ENCODE measurements at places on chromosomes 4 and X.

- no peak for DNase-seq
These were observed 106.5 kb downstream of the EFNB1 start for GRCh38 chrX:68935362-68935761.

GRCh38 chr4:168509786-168510185, 12.9 kb downstream of the PALLD start:
- DNase-seq, result peak; percentile 40

GRCh38 chr4:75639124-75639695, 8.9 kb upstream of the CDKL2 start:
- DNase-seq, result no peak

DNA sequence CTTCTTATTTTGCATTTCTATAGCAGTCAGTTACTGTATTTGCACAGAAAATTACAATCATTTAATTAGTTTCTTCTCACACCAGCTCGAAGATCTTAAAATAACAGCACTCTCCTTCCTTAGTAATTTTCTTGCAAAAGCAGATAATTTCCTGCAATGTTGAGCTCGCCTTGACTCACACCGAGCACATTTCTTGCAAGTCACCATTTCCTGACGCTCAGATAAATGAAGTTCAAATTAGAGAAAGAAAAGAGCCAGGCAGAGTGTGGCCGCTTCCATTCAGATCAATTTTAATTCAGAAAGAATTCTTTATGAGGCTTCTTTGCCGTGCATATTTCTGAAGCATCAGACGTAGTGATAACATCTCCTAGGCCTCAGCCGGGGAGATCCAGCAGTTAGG, 10.1 kb downstream of the SORCS2 start:
- DNase-seq, result no peak

DNA sequence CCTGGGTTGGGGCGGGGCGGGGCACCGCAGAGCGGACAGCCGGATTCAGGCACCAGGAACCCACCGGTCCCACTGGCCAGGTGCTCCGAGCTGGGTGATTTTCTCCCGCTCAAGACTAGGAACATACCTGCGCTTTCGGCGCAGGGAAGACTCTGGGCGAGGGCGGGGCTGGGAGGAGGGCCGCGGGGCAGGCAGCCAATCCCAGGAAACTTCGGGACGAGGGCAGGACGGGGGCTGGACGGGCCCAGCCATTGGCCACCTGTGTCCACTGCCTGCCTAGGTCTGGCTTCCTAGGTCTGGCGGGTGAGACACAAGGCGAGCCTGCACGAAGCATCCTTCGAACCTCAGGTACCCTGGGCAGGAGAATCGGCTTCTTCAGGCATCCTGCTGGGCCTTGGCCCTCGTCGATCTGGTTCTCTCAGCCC, 274 bp upstream of the ERVMER34-1 start:
- no peak for DNase-seq

GRCh38 chrX:71669492-71669891, 2.1 kb downstream of the LOC101059915 start:
- DNase-seq, result no peak

- DNase-seq, result no peak
These were observed 173.7 kb downstream of the PTTG2 start for GRCh38 chr4:38133711-38134480.

- no peak for DNase-seq
These were observed 1065.0 kb downstream of the NLGN4X start for GRCh38 chrX:5163663-5164062.

- no peak for DNase-seq
These were observed 147.9 kb downstream of the PTCHD1 start for GRCh38 chrX:23482561-23482960.

GRCh38 chr4:36824682-36825081, 419.9 kb upstream of the NWD2 start:
- no peak for DNase-seq

- no peak for DNase-seq
These were observed 13.6 kb upstream of the PTTG2 start for GRCh38 chr4:37946503-37947179.

DNA sequence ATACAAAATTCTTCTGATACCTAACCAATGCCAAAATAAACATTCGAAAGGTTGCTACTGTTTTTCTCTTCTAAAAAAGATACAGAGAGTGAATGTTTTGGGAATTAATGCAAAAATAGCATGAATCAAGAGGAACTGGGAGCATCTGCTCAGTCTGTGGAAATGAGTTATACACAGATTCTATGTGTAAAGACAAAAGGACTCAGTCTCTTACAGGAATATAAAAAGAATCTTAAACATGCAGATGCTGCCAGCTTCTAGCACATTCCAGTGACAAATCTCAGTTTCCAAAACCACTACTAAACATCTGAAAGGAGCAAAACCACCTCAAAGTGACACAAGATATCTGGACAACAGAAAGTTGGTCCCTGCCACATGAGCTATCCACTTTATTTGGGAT, 55.0 kb downstream of the PAPSS1 start:
- DNase-seq, result no peak

DNA sequence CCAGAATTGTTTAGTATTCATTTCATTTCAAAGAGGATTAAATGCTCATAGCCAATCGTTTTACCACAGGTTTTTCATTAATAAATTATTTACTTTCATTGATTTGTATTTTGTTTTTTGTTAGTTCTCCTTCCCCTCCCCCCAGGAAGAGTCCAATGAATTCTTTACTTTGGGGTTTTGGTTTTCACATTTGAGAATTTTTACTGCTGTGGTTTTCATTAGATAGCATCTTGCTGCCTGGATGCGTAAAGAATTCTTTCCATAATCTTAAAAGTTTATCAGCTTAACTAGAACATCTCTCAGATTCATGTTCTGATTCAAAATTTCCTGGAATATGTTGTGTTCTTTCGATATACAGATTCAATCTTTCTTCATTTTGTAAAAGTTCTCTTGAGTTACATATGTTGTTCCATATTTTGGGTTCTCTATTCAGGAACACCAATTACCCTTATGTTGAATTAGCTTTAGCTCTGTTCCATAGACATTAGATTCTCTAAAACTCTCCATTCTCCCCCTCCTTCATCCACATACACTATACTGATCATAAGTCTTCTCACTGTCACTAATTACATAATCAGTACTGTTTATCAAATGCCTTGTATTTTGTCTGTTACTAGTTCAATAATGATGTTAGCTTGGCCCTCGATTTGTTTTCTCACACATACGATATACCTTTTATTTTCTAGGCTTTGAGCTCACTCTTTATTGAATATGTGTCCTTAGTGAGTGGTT, 184.4 kb downstream of the CAMK2D start:
- no peak for DNase-seq

- no peak for DNase-seq
These were observed 24.3 kb downstream of the TRPC5 start for GRCh38 chrX:112058255-112058654.

GRCh38 chr4:107482546-107482945, 237.5 kb downstream of the PAPSS1 start:
- DNase-seq, result no peak
